LoVo (cell line): ENCODE measurements at places on chromosomes 7 and 10.

- no peak for DNase-seq
Measured at GRCh38 chr7:140546947-140547346, 67.6 kb upstream of the MKRN1 start.

GRCh38 chr10:102133373-102134195 is 744 bp downstream of the PPRC1 start:
- peak; percentile 70 for DNase-seq

- peak; percentile 67 for DNase-seq
Measured at GRCh38 chr7:89029864-89030263, 234.3 kb upstream of the TEX47 start.

DNA sequence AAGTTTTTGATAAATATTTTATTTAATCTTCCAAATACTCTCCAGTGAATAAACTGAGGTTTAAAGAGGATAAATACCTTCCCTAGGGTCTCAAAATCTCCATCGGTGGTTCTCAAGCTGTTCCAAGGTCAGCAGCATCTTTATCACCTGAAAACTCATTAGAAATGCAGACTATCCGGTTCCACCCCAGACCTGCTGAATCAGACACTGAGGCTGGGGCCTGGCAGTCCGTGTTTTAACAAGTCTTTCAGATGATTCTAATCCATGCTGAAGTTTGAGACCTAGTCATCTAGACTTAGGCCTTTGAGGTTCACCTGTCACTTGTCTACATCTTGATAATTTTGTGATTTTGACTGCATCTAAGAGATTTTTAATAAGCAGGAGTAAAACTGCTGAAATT is 37.5 kb downstream of the PLEKHA8 start:
- DNase-seq: no peak

- no peak for DNase-seq
Measured at GRCh38 chr7:15839416-15840100, 153.1 kb upstream of the MEOX2 start.

DNA sequence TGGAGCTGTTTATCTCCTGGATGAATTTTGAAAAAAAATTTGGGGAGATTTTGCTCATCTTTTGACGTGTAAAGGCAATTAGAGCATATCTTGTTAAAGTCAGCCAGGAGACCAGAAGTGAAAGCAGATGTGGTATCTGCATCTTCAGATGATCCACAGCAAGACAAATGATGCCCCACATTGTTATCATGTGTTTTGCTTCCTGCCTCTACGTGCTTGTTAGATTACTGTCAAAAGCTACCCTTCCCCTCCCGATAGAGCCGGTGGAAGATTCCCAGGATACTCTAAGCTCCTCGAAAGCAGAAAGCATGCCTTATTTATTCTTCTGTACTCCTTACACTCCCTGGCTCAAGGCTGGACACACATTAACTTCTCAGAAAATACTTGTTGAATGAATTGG is 12.9 kb downstream of the COL17A1 start:
- no peak for DNase-seq

DNA sequence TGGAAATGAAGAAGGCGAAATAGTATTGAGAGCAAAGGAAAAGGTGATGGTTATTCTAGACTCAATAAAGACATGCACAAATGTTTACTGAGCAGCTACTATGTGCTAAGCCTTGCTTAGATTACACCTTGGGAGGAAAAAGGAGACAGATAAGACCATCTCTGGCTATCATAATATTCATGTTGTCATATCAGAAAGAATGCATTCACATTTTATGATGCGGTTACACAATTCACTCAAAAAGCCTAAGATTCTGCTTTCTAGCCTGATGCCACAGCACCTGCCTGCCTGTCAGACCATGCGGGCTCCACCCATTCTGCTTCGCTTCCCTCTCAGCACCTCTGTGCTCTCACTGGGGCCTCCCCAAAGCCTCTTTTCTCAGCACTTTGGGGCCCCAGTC is 100.9 kb downstream of the JCAD start:
- no peak for DNase-seq

GRCh38 chr7:119925581-119926289 is 347.2 kb upstream of the KCND2 start:
- no peak for DNase-seq

GRCh38 chr7:40786909-40787308 is 652.1 kb downstream of the SUGCT start:
- DNase-seq: no peak

GRCh38 chr10:118332948-118333710 is 9.0 kb downstream of the FAM204A start:
- no peak for DNase-seq
